Activated B cell treated with CpG ODN at 0.5 μM for 24 hours (primary cell): ENCODE measurements at places on chromosomes 16 and 17.

DNA sequence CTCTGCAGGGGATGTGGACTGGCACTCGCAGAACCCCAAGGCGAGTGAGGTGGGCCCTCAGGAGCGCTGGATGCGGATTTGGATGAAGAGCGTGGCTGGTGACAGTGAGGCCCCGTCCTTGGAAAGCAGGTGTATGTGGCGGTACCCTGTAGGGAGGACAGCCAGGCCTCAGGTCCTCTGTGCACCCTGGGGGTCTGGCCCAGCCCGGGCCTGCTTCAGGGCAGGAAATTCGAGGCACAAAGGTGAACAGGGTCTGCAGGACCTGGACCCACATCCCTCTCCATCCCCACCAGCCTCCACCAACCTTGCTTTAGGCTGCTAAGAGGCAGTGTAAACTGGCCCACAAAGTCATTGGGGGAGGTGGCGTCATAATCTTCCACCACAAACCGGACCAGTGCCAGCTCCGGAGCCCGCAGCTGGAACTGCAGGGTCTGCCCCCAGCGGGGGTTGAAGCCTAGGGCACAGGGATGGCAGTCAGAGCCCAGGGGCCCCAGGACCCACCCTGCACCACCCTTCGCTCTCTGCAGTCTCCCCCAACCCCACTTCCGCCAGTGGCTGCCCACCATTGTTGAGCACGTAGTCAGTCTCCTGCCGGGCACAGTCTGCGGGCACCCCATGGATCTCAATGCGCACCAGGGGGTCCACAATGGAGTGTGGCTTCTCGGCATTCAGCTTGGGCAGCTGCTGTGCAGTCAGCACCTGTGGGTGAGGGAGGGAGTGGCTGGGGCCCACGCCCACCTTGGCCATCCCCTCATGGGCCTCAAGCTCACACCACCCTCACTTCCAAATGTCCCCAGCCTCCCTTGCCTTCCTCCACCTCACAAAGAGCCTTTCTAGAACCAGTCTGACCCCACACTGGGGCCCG, 19.5 kb downstream of the PLCD3 start:
- no peaks in the 10 kb centered on the region for H3K27me3 ChIP-seq
- H3K4me1 ChIP-seq = peaks cover 13% of the 10 kb centered on the region
- DNase-seq = no peak
- no peak overlapping the region for H3K27ac ChIP-seq

DNA sequence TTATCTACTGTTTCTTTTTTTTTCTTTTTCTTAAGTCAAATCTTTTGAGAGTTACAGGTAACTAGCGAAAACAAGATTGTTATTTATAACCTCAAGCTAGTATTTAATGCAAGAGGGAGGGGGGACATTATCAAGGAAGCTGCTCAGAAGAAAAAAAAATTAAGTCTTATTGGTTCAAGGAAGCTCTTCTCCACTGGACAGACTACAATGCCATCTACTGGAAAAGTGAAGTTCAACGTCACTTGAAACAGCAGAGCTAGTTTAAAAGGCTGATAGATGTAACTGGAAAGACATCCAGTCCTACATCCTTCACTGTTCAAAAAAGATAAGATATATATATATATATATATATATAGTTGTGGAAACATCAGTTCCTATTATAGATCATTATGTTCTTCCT, 418.0 kb upstream of the PSMD7 start:
- no peaks in the 10 kb centered on the region for H3K36me3 ChIP-seq
- DNase-seq = no peak
- no peak overlapping the region for H3K27ac ChIP-seq
- peaks cover under 1% of the 10 kb centered on the region for H3K27me3 ChIP-seq
- H3K4me1 ChIP-seq = no peaks in the 10 kb centered on the region
- no peak overlapping the region for H3K4me3 ChIP-seq

- DNase-seq = no peak
- H3K4me1 ChIP-seq = no peaks in the 10 kb centered on the region
- no peaks in the 10 kb centered on the region for H3K36me3 ChIP-seq
- peaks cover 36% of the 10 kb centered on the region for H3K27me3 ChIP-seq
- H3K4me3 ChIP-seq = no peak overlapping the region
- no peak overlapping the region for H3K27ac ChIP-seq
These were observed 209.6 kb upstream of the NLRP1 start for GRCh38 chr17:5793899-5794298.

- no peak overlapping the region for H3K27ac ChIP-seq
- H3K36me3 ChIP-seq = peaks cover 53% of the 10 kb centered on the region
- H3K4me1 ChIP-seq = no peaks in the 10 kb centered on the region
- H3K27me3 ChIP-seq = no peaks in the 10 kb centered on the region
These were observed 35.3 kb downstream of the NOL11 start for GRCh38 chr17:67753026-67753425.

- peaks cover 7% of the 10 kb centered on the region for H3K27me3 ChIP-seq
- H3K4me3 ChIP-seq = no peak overlapping the region
- no peaks in the 10 kb centered on the region for H3K36me3 ChIP-seq
These were observed 58.6 kb upstream of the NLK start for GRCh38 chr17:27983853-27984252.

- H3K36me3 ChIP-seq = peaks cover 2% of the 10 kb centered on the region
- no peak for DNase-seq
- no peaks in the 10 kb centered on the region for H3K27me3 ChIP-seq
- H3K4me3 ChIP-seq = no peak overlapping the region
- H3K27ac ChIP-seq = no peak overlapping the region
These were observed 54.1 kb downstream of the SMURF2 start for GRCh38 chr17:64607862-64608565.

GRCh38 chr16:983044-984030, 1.8 kb downstream of the SOX8 start:
- peaks cover 11% of the 10 kb centered on the region for H3K27me3 ChIP-seq
- H3K4me1 ChIP-seq = peaks cover 2% of the 10 kb centered on the region
- no peak overlapping the region for H3K27ac ChIP-seq
- DNase-seq = no peak
- peak overlapping the region; percentile 59 for H3K4me3 ChIP-seq

DNA sequence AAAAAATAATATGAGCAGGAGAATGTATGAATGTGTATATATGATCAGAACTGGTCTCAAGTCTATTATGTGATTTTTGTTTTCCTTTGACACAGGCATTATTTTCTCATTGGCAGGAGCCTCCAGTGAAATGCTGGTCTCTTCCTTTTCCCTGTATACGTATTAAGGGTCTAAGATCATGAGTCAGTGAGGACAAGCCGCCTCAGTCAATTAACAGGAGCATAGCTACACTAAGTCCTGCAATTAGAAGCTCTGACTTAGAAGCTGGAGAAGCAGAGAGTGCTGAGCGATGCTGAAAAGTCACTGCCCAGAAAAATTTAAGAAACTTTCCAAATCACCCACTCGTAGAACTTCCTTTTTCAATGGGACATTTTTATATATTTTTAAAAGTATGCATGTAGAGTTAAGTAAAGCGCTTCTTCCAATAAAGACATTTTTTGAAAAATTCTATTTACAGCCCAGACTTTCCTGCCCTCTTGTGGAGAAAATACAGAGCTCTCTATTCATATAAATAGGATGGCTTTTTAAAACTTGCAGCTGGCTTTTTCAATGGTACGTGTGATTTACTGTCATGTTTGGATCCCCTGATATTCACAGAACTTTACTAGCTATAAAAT, 70.2 kb upstream of the PSMD7 start:
- peaks cover 11% of the 10 kb centered on the region for H3K27me3 ChIP-seq
- no peak overlapping the region for H3K4me3 ChIP-seq
- H3K27ac ChIP-seq = no peak overlapping the region
- DNase-seq = no peak
- no peaks in the 10 kb centered on the region for H3K36me3 ChIP-seq
- H3K4me1 ChIP-seq = no peaks in the 10 kb centered on the region

DNA sequence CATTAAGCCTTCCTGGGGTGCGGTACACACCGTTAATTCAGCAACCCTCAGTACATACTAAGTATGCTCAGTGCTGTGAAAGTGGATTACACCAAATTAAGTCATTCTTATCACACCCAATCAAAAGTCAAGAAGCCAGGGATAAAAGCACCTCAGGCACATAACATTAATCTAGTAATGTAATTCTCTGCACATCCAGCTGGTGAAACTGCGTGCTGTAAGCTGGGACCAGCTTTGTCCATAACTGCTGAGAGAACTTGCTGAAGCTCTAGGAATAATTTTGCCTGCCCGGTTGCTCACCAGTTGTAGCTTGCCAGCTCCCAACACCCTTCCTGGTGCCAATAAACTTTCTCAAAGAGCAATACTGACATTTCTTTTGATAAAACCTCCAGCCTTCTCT, 44.9 kb downstream of the SLC47A1 start:
- peaks cover 3% of the 10 kb centered on the region for H3K4me1 ChIP-seq
- H3K27me3 ChIP-seq = peaks cover 29% of the 10 kb centered on the region
- H3K36me3 ChIP-seq = no peaks in the 10 kb centered on the region
- no peak overlapping the region for H3K27ac ChIP-seq

DNA sequence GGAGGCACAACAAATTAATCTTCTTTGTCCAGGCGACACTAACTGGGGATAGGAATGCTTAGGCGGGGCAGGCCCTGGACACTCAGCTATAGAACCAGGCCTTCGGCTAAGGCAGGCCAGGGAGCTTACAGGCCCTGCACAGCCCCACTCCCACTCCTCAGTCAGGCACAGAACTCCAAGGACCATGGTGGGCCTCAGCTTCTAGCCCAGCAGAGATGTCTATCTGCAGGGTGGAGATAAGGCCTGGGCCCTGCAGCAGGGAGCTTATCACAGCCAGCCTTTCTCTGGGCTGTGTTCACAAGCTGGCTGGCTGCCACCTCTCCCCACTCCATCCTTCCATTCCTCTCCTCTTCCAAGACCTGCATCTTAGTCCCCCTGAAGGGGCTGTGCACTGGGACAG, 68.1 kb downstream of the TMEM132E start:
- no peak overlapping the region for H3K4me3 ChIP-seq
- H3K27me3 ChIP-seq = peaks cover 23% of the 10 kb centered on the region
- DNase-seq = no peak
- no peaks in the 10 kb centered on the region for H3K4me1 ChIP-seq

GRCh38 chr17:6786618-6787017, 10.6 kb downstream of the FBXO39 start:
- peaks cover 49% of the 10 kb centered on the region for H3K27me3 ChIP-seq
- H3K4me1 ChIP-seq = no peaks in the 10 kb centered on the region
- H3K27ac ChIP-seq = no peak overlapping the region
